AG09319 (cell line): ENCODE measurements at places on chromosomes 4 and X.

DNA sequence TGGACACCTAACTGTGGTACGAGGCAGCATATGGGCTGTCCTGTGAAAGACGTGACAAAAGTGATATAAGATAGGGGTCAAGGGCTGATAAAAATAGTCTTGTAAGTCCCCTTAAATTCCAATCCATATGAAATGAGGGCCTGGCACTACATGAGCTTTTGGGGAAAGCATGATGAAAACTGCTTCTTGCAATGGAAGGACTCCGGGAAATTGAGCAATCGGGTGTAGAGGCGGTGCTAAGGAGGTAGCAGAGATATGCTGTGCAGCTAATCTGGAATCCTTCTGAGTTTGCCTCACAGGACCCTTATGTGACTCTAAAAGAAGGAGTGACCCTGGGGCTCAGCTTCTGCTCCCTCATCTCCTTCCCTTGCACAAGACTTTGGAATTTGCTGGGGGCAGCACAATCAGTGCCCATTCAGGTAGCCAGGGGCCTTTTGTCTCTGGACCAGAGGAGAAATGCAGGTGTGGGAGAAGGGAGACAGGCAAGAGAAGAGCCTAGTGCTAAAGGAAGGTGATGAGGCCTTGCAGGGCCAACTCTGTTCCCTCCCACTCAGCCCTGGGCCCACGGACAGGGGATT, 12.8 kb downstream of the CLDN2 start:
- no peak for DNase-seq

DNA sequence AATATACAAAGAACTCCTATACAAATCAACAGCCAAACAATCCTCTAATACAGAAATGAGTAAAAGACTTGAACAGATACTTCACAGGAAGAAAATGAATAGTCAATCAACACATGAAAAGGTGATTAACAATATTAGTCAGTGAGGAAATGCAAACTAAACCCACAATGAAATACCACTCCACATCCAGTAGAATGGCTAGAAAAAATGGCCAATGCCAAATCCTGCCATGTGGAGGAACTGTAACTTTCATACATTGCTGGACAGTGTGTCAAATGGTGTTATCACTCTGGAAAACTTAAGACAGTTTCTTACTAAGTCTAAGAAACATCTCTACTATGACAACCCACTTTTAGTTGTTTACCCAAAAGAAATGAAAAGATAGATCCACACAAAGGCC, 59.5 kb downstream of the NSG1 start:
- no peak for DNase-seq

DNA sequence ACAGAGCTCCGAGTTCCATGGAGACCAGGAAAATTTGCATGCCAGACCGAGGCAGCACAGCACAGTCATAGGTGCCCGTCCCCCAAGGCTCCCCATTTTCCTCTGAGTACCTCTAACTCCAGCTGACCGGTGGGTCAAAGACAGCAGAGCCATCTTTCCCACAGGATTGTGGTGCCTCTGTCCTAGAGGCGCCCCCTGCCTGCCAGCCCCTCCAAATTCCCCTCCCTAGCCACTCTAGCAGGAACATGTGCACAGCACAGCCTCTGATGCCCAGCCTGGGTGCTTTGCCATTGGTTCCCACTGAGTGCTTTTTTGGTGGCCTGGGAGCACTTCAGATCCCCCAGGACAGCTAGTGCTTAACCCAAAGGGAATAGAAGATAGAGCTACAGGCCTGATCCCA, 368.5 kb upstream of the PABPC5 start:
- no peak for DNase-seq

DNA sequence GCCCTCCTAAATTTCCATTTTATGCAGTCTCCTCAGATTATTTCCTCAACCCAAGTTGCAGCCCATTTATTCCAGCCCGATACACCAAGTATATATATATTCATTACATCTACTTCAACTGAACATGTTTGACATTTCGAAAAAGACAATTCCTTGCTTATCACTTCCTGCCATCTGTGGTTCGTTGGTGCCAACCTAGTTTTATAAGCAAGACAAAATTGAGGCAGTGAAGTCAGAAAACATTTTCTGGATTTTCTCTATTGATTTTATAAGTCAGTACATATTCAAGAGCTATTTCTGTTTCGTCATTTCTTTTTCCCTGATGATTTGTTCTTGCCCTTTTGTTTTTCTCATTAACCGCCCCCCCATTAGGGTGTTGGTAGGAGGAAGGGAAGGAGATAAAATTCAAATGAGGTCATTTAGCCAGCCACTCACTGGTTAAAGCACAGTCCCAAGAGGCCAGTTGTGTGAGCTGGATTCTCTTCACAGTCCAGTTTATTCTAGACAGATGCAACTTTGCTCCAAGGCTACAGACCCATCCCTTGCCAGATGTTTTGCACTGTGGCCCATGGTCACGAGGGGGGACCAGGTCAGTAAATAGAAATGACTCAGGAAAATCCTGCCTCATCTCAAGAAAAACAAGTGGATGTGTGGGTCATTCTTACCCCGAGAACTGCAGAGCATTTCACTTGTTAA, 20.3 kb upstream of the VEGFD start:
- no peak for DNase-seq

GRCh38 chrX:103236296-103236695, 18.7 kb downstream of the TCEAL8 start:
- no peak for DNase-seq

- DNase-seq, result no peak
These were observed 359.2 kb downstream of the FBXW7 start for GRCh38 chr4:152176627-152177214.

- peak; percentile 42 for DNase-seq
These were observed 11.0 kb downstream of the BCOR start for GRCh38 chrX:40086569-40087335.

DNA sequence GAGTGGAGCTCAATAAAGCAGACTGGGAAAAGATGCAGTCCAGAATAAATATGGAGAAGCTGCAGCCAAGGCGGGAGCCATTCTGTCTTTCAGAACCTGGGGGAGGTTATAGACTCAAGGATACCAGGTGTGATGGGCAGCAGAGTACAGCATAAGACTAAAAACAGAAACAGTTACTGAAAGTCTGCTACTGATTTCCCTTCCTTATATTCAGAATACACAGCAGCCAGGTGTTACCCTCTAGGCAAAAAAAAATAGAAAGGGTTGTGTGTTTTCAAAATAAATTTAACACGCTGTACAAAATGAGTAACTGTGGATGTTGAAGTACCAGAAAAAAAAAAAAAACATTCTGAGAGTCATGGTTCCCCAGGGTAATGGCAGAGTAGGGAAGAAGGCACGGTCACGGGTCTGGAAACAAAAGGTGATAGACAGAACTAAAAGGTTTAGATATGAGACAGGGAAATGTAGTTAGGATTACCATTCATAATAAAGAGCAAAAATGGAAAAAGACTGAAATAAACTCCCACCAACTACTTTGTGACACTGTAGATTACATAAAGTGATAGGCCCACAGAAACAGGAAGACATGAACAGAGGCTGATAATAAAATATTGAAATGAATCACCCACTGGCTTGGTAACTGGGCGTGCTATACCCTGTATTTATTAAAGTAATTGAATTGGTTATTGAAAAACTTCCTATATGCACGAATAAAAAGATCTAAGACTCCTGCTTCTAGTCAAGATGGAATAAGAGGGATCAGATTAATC, 10.8 kb upstream of the HHIP start:
- DNase-seq, result no peak

DNA sequence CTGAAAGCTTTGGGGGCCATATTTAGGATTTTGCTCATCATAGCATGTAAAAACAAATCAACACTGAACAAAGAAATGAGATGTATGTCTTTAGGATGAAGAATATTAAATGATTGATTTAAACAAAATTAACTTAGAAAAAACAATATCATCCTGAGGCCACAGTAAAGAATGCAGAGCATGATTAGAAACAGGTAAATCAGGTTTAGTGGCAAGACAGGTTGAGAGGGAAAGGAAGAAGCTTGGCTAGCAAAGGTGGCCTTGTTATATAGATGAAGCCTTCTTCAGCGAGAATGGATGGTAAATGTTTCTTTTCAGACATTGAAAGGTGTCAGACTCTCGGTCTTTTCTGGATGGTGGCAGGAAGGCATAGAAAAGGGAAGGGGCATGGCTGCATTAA, 11.9 kb upstream of the MAGEB16 start:
- DNase-seq, result no peak

- DNase-seq, result no peak
These were observed 87.0 kb upstream of the TSPAN5 start for GRCh38 chr4:98745366-98745765.

GRCh38 chr4:1487761-1488160, 81.5 kb upstream of the NKX1-1 start:
- no peak for DNase-seq

- DNase-seq, result no peak
These were observed 37.2 kb downstream of the EDNRA start for GRCh38 chr4:147518086-147518485.

GRCh38 chrX:101206471-101206870, 13.1 kb upstream of the DRP2 start:
- no peak for DNase-seq

DNA sequence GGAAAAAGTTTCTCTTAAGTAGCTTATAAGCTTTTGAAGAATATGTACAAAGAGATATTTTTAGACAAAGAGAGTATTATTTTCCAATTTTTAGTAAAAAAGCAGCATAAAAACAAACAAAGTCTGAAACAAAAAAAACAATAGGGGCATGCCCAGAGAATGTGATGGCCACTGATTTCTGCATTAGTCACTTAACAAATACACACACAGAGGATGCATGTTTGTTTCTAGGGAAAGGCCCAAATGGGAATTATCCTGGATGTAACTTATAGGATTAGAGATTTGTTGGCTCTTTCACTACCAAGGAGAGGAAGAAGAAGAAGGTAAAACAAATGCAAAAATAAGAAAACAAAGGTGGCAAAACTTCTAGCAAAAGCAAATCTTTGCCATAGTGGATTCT, 95.9 kb upstream of the SCOC start:
- DNase-seq, result no peak

- no peak for DNase-seq
These were observed 281.4 kb downstream of the RAB28 start for GRCh38 chr4:13202701-13203100.

DNA sequence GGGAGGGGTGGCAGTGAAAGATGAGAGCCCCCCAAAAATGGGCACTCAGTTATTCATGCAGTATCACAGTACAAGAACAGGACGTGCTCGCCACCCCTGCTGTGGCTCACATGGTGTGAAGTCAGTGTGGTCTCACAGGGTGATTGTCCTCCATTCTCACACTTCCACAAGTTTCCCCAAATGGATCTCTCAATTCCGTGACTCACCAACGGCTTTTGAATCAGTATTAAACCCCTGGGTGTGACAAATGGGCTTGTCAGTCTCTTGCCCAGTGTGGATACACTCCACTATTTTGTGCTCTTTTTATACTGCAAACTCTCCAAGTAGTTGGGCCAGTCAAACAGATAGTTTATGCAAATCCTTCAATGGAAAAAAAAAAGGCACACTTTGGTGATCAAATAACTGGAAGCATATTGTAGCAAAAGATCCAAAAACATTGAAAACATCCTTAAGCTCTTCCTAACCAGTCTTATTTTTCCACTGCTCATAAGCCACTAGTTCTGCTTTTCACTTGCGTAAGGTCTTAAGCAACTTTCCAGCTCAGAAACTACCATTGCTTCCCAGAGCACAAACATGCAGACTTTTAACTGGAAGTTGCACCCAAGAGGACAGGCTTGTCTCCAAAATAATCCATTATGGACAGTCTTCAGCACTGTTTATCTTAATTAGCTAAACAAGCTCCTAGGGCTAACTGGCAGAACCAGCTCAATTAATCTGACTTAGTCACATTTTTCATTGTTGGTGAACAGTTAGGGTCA, 365.7 kb downstream of the PPP3CA start:
- DNase-seq, result no peak

GRCh38 chrX:53383376-53384076, 38.9 kb downstream of the SMC1A start:
- no peak for DNase-seq

GRCh38 chr4:127015667-127016117, 617.1 kb upstream of the INTU start:
- DNase-seq, result no peak

DNA sequence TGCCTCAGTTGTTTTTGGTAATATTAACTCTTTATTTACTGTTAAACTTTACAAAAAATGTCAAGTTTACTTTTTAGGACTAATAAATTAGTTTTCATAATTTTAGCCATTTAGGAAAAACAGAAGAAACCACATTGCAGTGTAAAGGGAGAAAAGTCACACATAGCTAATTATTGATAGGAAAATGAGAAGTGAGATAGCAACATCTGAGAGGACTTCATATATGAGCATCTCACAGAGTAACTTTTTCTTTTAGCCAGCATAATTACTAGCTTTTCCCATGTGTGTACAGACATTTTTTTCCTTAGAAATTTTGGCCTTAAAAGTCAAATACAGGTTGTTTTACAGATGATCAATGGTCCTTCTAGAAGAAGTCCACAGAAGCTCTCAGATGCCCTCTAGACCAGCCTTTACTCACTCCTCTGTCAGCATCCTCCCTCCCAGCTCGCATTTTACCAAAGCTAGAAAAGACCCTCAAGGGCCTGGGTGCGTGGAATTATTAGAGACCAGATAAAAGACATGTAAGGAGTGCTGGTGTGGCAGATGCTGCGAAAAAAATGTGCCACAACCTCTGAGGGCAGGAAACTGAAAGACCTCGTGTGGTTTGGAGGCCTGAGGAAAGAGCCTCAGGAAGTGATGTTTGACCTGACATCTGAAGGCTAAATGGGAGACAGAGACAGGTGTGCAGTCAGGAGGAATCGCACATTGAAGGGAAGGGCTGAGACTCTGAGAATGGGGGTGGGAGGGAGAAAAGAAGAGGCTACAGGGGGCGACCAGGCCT, 156.9 kb downstream of the CBR4 start:
- no peak for DNase-seq

GRCh38 chrX:150913511-150913910, 15.0 kb upstream of the CD99L2 start:
- peak; percentile 41 for DNase-seq

- DNase-seq, result no peak
These were observed 21.9 kb downstream of the TRIML1 start for GRCh38 chr4:188161167-188161566.

GRCh38 chrX:84924624-84925023, 79.1 kb upstream of the APOOL start:
- DNase-seq, result no peak
